ENCODE measurements at places on chromosomes 5 and 9.

DNA sequence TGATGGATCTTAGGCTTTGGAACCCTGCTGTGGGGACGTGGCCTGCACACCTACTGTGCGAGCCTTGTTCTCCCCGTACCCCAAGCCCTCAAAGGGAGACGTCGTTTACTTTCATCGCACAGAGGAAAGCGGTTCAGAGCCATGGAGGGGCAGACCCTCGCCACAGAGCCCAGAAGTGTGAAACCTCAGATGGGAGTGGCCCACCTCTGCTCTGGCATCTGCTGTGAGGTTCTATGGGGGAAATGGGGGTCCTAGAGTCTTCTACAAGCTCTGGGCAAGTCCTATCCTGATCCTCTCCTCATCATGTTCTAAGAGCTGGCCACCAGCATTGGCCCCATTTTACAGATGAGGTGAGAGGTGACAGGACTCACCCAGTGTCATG is 3.7 kb upstream of the RNF44 start:
- no peak for DNase-seq

GRCh38 chr5:56515011-56515410 is 281.9 kb upstream of the ANKRD55 start:
- no peak for DNase-seq

DNA sequence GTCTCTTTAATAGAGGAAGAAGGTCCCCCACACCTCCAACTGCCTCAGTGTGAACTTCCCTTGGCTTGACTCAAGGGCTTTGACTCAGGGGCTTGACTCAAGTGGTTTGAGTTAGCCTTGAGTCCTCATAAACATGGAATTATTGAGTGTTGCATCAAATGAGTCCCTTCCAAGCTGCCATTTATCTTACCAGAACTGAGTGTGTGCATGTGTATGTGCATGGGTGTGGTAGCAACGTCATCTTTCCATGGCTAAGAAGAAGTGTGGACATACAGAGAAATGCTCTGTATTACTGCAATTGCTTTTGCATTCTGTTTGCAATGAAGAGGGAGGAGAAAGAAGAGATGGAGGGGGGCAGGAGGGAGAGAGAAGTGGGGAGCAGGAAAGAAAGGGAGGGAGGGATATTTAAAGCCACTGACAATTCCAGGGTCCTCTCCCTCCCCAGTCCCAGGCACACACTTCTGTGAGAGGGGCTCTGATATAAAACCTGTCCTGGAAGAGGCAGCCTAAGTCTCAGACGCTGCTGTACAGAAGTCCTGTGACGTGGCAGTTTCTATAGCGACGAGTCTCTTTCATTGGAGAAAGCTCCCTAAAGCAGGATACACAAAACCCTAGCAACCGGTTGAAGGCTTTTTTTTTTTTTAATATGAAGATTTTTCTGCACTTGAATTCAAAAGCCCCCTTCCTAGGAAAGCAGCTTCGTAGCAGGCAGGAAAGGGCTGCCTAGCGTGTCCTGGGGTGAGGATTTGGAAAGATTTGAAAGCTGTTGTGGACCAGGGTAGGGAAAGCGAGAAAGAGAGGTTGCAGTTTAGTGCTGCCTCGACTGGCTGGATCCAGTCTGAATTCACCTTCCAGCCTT is 93.3 kb upstream of the MAP1B start:
- DNase-seq = no peak

GRCh38 chr5:143671021-143671420 is 140.9 kb upstream of the HMHB1 start:
- no peak for DNase-seq

DNA sequence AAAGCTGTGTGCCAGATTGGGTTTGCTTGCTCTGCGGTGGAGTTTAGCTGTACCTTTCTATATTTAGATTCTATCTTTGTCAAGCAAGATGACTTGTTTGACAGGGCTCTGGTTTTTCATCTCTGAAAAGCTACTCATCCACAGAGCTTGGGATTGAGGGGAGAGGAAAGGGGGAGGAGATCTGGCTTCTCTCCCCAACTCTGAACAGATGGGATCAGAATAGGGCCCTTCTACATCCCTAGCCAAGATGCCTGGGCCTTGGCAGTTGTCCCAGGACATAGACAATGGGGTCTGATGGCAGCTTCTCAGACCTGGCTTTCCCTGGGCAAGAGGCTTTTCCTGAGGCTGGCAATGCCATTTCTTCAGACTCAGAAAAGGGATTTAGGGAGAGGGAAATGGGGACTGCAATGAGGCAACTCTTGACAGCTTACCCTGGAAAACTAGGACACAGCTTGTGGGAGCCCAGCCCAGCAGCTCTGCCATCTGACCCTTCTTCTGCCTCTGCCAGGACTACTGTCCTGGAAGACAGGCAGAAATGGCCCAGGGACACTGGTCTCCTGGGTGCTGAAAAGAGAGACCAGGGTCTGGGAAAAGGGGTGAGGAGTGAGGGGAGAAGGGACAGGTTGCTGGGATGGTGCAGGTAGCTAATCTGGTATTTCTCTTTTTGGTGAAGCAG is 50.2 kb upstream of the ASTN2 start:
- no peak for DNase-seq

DNA sequence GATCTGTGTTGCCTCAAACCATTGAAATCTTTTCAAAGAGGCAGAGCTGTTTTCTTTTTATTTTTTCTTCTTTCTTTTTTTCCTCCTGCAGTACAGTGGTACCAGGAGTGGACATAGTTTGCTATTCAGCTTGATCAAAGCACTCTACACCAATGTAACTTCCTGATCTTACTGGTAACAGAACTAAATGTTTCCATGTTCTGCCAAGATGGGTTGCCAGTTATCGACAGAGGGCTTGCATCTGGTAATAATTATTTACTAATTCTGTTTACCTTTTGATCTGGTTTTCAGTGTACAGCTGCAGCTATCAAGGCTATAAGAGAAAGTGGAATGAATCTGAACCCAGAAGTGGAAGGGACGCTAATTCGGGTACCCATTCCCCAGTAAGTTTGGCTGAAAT is 26.8 kb downstream of the MRRF start:
- no peak for DNase-seq

- no peak for DNase-seq
Measured at GRCh38 chr5:99037668-99038067, 108.9 kb upstream of the CHD1 start.

GRCh38 chr9:128909859-128910258 is 10.9 kb upstream of the PHYHD1 start:
- no peak for DNase-seq

DNA sequence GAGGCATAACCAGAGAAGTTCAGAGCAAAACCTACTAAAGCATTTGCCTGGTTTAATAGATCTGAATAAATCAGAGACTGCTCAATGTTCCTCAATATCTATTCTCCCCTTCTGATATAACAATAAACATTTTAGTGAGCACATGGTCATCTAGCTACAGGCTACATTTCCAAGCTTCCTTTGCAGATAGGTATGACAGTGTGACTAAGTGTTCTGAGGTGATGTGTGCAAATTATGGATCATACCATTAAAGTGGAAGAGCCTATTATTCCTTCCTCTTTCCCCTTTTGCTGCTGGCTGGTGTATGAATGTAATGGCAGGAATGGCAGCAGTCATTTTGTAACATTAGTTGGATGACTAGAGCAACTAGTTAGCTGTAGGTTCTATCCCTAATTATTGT is 285.8 kb upstream of the RASA1 start:
- no peak for DNase-seq

GRCh38 chr9:35051069-35051967 is 21.1 kb downstream of the VCP start:
- no peak for DNase-seq

DNA sequence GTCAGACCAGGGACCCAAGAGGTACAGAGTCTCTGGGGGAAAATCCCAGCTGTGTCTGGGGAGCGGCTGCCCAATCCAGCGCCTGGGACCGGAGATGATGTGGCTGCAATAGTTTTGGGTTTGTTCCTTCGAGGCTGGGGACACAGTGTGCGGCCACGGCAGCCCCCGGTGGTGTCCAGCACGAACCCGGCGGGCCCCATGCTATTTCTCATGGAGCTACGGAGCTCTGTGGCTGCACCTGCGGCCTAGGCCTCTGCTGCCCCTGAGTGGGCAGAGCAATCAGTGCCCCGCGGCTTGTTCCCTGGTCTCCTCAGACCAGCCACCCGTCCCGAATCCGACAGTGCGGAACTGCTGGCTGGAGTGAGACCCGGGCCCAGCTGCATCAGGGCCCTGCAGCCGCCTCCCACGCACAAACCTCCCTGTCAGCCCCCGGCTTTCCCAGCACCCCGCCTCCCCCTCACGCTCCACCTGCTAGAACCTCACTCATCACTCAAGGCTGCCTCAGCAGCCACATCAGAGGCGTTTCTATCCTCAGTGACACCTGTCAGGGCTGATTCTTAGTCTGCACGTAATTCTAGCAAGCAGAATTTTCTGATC is 29.0 kb downstream of the SARDH start:
- no peak for DNase-seq

DNA sequence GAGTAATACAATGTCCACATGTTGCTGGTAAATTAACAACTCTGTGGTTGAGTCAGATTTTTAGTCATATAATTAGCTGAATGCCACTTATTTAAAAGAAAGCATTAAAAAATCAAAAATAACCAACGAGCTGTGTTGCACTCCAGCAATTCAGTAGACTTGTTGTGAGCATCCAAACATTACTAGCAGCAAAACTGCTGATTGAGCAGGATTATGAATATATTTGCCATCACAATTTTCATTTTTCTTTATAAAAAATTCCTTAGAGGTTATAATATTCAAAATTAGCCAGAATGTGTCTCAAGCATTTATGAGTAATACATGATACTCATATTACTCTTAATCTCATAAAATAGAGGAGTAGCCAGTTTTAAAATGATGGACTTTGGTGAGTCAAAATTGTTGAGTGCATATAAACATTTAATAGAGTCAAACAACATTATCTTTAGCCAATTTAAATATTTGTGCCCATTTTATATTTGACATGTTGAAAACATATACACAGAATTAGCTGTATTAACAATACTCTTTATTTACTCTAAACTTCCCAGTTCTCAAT is 44.0 kb downstream of the ST8SIA4 start:
- DNase-seq = no peak

- no peak for DNase-seq
Measured at GRCh38 chr5:156497804-156498208, 170.8 kb downstream of the SGCD start.

- no peak for DNase-seq
Measured at GRCh38 chr9:101671567-101671966, 66.9 kb downstream of the GRIN3A start.

DNA sequence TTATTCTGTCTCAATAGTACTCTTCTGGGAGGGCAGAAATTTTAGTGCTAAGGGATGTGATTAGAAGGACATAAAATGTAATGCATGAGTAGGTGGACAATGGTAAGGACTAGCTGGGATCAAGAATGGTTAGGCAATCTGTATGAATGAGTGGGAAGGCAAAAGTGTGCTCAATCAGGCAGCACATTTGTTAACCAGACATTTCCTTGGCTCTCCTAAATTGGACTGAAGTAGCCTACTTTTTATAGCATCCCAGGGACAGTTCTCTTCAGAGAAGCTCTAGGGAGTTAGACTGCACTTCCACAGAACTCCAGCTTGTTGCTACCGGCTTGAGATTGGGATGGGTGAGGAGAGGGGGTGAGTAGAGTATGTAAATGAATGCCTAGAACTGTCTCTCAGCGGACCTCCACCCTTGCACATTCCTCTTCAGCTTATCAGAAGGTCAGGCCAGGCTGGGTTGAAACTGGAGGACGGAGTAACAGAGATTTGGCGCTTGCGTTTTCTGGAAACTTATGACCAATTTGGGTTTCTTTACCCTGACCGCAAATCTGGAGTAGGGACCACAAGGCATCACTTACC is 19.0 kb upstream of the ARL14EPL start:
- DNase-seq = no peak

- no peak for DNase-seq
Measured at GRCh38 chr5:133994990-133995333, 9.8 kb downstream of the VDAC1 start.

- no peak for DNase-seq
Measured at GRCh38 chr9:21709464-21710058, 92.9 kb upstream of the MTAP start.

DNA sequence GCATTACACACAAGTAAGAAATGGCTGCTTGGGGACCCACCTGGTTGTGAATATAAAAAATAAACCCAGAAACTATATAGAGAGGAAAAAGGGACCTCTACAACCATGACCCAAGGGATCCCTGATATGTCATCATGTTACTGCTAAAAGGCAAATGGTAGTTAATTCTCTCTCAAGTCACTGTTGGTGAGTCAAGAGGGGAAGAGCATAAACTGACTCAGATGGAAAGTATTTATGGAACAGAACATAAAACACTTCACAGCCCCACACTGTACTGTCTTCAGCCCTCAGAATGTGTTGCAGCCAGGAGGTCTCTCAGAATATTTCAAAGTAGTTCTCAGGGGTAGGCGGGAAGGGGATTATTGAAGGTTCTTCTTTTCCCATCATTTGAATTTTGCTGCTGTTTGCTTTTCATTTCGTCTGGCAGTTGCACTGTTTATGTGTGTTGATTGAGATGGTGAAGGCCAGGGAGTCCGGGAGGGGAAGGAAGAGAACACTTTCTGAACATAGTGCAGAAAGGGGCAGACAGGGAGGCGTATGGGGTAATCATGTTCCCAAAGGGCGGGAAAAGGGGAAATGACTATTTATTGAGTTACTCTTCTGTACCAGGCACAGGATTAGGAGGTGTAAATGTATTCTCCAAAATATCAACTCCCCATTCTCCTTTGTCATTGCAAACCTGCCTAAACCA is 85.5 kb downstream of the TEK start:
- no peak for DNase-seq

DNA sequence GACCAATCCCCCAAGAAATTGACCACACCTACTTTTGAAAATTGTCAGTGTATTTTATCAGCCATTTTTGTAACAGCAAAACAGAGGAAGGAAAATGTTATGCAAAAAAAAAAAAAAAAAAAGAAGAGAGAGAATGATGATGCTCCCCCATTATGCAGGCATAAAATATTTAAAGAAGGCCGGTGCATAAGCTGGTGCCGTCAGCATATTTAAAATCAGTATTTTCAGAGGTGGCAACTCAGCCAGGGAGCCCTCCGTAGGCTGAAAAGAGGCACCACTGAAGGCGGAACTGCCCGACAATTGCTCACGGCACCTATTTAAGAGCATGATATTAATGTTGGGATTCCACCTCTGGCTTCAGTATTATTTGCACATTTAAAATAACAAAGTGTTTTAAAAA is 33.4 kb downstream of the IRX2 start:
- DNase-seq = no peak

DNA sequence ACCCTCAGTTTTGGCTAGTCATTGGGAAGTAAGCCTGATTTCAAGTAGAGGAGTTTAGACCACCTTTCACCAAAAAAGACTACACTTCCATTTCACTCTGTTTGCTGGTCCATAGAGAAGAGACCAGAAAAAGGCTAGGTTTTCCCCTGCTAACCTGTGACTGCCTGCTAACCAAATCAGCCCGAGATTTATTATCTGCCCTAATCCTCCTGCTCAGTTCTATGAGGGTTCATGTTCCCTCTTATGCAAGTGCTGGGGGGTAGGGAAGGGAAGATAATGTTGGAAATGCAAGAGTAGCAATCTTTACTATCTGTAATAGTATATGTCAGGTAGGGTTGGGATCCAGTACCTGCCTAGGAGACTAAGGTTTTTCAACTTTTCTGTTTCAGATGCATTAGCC is 51.6 kb upstream of the CCNG1 start:
- DNase-seq = no peak

GRCh38 chr5:17204133-17204489 is 13.3 kb upstream of the BASP1 start:
- no peak for DNase-seq

GRCh38 chr5:191949-192690 is 825 bp downstream of the LRRC14B start:
- DNase-seq = no peak
